ENCODE measurements at places on chromosomes 16 and 17.

DNA sequence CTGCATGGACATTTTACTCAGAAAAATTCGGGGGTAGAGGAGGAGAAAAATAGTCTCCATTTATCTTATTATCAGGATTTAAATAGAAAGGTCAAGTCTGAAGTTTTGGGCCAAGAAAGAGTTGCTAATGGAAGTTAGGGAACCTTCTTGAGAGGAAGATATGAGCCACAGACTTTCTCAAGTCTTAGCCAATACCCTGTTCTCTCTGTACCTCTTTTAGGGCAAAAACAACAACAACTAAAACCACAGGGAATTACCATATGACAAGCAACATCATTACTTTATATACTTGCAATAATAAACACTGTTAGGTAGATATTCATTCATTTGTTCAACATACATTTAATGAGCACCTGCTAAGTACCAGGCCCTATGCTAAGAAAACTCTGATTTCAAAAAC lies 282.2 kb upstream of the CDH5 start:
- DNase-seq, result no peak

DNA sequence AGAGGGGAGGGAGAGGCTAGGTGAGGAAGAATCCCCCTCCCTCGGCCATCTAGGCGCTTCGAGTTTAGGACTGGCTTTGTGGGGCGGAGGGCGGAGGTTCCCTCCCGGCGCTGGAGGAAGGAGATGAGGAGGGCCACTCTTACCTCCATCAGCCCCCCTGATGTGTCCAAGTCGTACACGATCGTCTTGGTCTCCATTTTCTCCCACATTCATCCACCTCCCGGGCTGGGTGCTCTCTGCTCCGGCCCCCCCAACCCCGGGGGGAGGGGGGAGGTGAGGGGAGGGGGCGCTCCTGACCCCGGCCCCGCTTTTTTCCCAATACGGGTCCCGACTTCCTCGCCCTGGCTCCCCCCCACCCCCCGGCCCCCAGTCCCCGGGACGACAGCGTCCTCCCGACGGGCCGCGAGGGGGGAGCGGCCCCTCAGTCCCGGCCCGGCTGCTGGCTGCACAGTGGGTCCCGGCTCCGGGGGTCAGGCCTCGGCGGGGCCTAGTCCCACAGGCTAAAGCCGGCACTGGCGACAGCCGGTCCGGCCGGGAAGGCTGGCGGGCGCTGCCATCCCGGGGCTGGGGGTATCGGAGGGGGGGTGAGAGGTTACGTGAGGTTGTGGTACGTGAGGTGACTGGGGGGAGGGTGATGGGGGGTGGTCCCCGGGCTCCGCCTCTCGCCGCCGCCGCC lies 428 bp downstream of the PHF12 start:
- no peak for DNase-seq

GRCh38 chr16:66254751-66255150 lies 111.7 kb upstream of the CDH5 start:
- no peak for DNase-seq

GRCh38 chr17:71033336-71033735 lies 864.0 kb downstream of the KCNJ2 start:
- no peak for DNase-seq

DNA sequence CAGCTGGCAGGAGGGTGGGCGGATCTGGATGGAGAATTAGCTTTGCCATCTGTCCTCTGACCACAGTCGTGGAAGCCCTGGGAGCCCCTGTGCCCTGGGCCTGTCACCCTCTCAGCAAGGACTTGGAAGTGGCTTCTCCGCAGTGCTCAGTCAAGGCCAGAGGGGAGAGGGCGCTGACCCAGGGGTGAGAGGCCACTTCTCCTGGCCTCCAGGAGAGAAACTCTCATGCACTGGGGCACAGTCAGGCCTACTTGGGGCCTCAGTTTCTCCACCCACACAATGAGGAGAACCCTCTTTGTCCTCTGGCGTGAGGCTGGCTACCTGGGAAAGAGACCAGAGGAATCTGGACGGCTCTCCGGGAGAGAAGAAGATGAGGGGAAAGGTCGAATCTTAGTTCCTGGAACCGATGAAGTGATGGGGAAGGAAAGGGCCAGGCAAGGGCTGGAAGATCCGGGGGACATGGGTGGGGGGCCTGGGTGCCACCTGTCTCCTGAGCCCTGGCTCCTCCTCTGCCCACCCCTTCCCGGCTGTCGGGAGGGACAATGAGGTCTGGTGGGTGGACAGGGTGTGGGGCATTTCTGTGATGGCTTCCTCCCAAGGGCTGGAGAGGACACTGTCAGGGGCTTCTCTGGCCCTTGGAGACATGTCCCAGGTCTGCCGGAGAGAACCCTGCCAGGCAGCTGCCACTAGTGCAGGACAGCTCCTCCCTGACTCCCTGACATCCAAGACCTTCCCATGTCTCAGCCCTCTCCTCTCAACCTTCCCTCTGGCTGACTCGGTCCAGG lies 9.0 kb upstream of the ARHGAP27 start:
- no peak for DNase-seq

DNA sequence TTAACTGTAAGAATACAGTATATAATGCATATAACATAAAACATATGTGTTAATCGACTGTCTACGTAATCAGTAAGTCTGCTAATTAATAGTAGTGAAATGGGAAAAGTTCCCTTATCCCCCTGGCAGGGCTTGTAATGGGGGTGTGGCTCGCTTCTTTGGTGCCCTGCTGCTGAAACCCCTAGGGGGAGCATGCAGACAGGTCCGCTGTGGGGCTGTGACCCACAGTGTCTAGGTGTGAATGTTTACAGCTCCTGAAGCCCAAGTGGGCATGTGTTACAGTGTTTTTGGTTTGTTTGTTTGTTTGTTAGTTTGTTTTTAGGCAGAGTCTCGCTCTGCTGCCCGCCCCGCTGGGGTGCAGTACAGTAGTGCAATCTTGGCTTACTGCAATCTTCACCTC lies 495.7 kb downstream of the SHISA9 start:
- no peak for DNase-seq
